Stimulated activated CD4-positive, alpha-beta T cell treated with anti-CD3 and anti-CD28 coated beads, Interleukin-4, amount 100 ng/mL, for 1 hour (primary cell): ENCODE measurements at places on chromosomes 7 and 10.
A peak's percentile ranks its signal among the peaks of the same experiment; 100 is the strongest.

- no peak for DNase-seq
These were observed 10.9 kb upstream of the FAM180A start for GRCh38 chr7:135759532-135759931.

DNA sequence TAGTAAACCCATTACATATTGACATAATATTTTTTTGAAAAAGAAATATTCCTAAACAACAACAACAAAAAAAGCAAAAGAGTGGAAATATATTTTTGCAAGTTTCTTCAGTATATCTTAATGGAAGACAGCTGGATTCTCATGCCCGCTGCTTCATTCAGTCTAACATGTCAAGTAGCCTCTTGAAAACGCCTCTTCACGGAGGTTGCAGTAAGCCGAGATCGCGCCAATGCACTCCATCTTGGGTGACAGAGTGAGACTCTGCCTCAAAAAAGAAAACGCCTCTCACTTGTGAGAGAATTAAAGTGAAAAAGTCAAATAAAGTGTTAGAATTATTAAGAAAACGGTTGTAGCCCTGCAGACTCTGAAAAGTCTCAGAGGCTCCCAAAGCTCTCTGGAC is 1.3 kb downstream of the CUTC start:
- DNase-seq = no peak

- no peak for DNase-seq
These were observed 73.5 kb downstream of the LRRN3 start for GRCh38 chr7:111164442-111164841.

DNA sequence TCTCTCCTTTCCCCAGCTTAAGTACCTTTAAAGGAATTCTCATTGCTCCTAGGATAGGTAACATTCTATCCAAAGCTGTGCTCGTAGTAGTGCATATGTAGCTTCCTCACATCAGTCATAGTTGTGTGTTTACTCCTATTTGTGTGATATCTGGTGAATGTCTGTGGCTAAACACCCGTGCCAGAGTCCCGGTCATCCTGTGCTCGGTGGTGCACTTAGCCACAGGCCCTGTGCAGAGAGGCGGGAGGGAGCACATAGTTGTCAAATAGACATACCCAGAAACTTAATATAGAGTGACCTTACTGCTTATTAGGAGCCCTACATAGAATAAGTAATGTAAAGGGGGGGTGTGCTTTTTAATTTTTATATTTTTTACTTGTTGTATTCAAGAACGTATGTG is 76.6 kb downstream of the RBM33 start:
- no peak for DNase-seq

DNA sequence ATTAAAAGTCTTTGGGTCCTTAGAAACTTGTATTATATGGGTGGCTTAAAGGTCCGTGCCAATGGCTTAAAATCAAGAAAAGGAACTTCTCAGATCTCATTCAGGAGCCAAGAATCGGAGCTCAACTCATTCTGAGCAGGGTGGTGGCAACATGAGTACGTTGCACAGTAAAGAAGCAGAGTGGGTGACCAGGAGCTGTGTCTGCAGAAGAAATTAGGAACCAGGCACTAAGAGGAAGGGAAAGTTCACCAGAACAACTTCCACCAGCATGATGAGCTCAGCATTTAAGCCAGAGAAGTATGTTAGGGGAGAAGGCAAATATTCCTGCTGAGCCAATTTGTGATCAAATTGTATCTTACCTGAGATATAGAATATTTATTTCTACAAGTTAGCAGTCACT is 236.0 kb upstream of the NRP1 start:
- DNase-seq = no peak

GRCh38 chr7:132055336-132056120 is 499.1 kb upstream of the PODXL start:
- no peak for DNase-seq

DNA sequence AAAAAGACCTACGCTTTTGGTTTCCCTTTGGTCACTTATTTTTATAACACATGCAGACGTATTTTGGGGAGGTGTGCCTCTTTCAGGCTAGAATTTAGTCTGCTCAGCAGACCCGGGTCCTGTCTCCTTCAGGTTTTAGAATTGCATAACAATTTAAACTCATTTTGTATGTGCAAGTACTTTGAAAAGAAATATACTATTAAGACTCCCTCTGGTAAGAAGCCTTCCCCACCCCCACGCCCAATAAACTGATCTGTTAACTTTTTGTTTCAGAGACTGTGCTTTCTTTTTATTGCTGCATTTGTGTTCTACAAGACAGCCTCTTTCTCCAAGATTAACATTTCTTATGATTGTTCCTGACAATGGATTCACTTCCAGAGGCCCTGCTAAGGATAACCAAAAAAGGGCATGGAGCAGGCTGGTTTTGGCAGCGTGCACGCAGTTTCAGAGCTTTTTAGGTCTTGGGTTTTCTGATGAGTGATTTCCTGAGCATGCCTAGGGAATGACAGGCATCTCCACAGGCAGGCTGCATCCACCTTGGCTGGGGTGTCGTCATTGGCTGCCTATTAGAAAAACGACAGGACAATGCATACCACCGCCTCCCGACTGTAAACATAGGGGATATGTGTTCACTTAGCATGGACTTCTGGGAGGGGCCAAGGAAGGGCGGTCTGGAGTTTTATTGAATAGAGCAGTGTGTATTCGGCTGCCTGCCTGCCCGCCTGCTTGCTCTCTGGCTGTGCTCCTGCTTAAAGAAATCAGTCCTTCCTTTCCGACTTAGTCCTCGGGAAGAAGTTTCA is at the start of gene CALD1:
Gene CALD1 (plus strand): TSS at position 694 of the 800 bp plus-strand sequence. CDS start 88,100 bp downstream, outside the sequence.
- DNase-seq = no peak

GRCh38 chr10:75038335-75038734 is 73.1 kb upstream of the SAMD8 start:
- no peak for DNase-seq

- DNase-seq = no peak
These were observed 94.5 kb downstream of the KMT2C start for GRCh38 chr7:152341039-152341913.

DNA sequence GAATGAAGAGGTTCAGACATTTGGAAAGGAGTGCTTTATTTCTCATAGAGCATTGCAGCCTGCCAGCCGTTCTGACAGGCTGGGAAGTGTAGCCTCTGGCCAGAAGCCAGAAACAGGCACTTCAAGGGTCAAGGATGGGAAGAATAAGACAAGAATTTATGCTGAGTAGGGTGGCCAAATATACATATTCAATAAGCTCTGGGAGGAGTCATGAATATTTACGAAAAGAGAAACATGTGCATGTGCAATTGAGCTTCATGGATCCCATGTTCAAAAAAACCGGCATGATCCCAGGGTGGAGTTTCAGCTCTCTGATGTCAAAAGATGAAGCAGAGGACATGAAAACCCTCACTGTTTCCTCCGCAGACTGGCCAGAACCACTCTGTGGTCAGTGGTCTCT is 32.9 kb downstream of the TLX1 start:
- no peak for DNase-seq

GRCh38 chr7:144459635-144460034 is 56.1 kb upstream of the NOBOX start:
- DNase-seq = no peak

- DNase-seq = peak; percentile 7
These were observed 1.5 kb upstream of the NRP1 start for GRCh38 chr10:33335801-33336581.

DNA sequence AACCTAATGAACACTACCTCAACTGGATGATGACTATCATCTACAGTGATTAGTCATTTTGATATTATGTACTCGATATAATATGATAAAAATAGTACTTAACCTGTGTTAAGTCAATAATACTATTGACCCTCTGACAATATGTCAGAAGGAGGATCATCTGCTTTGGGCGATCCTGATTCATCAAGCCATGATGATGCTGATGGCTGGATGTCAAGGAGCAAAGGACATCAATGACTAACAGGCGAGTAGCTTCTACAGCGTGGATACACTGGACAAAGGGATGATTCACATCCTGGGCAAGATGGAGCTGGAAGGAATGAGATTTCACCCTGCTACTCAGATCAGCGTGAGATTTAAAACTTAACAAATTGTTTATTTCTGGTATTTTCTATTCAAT is 94.4 kb upstream of the SKAP2 start:
- no peak for DNase-seq

DNA sequence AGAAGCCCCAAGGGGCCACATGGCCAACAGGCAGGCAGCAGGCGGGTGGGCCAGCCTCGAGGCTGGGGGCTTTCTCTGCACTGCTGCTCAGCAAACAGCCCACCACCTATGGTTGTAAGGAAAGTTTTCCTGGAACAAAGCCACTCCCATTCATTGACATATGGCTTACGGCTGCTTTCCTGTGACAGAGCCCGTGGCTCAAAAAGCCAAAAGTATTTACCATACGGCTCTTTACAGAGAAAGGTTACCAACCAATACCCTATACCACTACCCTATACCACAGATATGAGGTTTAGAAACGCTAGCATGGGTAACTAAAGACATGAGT is 152.7 kb downstream of the MAD1L1 start:
- no peak for DNase-seq
